ENCODE measurements at places on chromosomes 1 and 21.

- no peak for DNase-seq
These were observed 20.6 kb upstream of the LAMC2 start for GRCh38 chr1:183165456-183165855.

- DNase-seq = no peak
These were observed 29.8 kb upstream of the KIF21B start for GRCh38 chr1:201053155-201053860.

- no peak for DNase-seq
These were observed 1.1 kb downstream of the KCNJ9 start for GRCh38 chr1:160082487-160082886.

DNA sequence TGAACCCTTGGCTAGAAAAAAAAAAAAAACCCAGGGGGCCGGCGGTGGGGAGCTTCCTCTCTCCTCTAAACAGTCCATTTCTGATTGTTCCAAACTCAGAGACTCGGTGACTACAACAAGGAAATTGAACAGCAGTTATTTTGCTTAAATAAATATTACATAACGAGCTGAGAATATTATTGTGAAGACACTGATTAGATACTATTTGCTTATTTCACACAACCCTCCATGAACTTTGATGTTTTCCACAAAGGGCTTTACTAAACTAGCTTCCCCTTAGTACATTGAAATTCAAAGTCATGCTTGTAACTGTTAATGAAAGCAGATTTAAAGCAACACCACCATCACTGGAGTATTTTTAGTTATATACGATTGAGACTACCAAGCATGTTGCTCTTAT lies at the start of gene CFHR5:
CFHR5 (plus strand) TSS at position 279 of the 400 bp plus-strand sequence; CDS start at position 388, 109 bp downstream.
- no peak for DNase-seq

DNA sequence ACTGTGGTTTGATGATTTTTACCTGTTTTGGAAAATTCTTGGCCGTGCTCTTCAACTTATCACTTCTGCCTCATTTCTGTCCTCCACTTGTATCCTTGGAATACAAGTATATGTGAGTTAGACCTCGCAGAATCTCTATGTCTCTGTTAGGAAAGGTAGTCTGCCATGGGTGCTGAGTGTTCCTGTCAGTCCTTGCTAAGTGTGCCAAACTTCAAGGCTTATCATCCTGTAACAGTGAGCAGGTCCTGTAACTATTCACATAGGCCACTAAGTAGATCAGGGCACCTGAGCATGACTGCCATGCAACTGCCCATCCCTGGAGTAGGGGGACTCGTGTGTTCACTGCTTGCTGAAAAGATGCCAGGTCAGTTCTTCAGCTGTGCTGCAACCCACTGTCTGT lies 24.2 kb upstream of the BMP8B start:
- DNase-seq = no peak

GRCh38 chr1:228747301-228747935 lies 12.1 kb downstream of the RHOU start:
- DNase-seq = peak; percentile 50

- DNase-seq = no peak
These were observed 23.4 kb downstream of the TEX35 start for GRCh38 chr1:178536329-178536728.

All from left forelimb (tissue), 1 donor.